ENCODE measurements at places on chromosomes 6 and 20.

- no peak for DNase-seq
Measured at GRCh38 chr20:45950330-45950646, 15.8 kb downstream of the PCIF1 start.

- DNase-seq, result no peak
Measured at GRCh38 chr6:103367212-103367611, 1492.5 kb downstream of the HACE1 start.

DNA sequence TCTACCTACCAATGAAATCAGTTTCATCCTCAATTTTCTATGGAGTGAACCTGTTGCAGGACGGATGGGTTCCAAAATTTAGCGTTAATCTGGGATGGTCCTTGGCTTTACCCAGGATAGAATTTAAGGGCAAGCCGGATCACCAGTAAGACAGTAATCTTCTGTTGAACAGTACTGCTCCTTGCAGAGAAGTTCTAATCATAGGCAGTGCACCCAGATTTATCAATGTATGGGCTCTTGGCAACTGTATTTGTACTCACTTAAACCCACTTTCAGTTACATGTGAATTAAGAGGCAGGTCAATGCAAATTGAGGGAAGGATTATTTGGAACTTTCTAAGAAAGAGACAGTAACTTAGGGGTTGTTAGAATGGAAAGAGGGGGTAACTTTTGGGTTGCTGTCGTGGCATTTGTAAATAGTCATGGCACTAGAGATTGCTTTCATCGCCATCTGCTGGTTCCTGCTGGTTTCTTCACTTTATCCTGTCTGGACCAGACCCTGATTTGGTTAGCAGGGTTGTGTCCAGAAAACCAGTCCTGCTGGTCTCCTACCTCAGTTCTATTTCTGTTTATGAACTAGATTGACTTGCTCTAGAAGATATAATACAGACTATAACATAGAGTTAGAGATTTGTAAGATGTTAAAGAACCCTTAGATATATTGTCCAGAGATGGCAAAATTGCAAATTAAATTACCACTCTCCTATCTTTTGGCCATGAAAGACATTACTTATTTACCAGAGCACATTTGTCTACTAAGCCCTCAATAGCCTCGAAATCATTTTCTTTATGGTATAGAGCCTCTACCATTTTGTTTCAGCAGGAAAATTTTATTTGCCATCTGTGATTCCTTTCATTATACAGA is 646.3 kb downstream of the UTRN start:
- peak; percentile 55 for DNase-seq

GRCh38 chr6:71489736-71490135 is 201.1 kb downstream of the OGFRL1 start:
- no peak for DNase-seq

- no peak for DNase-seq
Measured at GRCh38 chr20:53923566-53924369, 146.6 kb downstream of the BCAS1 start.

DNA sequence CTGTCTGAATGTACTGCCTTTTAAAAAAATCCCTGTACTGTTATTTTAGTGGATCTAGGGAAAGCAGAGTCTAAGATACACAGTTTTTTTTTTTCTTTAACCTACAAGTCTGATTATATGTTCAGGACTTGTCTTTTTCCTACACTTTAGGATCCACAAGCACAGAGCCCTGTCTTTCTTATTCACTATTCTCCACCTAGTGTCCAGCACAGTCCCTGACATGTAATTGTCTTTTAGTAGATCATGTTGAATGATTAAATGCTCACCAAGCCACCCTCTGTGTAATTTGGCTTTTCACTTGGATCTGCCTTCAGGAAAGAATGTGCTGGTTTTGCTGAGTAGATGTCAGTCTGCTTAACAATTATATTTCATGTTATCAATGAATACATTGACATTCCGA is 35.8 kb upstream of the YWHAB start:
- DNase-seq, result no peak

DNA sequence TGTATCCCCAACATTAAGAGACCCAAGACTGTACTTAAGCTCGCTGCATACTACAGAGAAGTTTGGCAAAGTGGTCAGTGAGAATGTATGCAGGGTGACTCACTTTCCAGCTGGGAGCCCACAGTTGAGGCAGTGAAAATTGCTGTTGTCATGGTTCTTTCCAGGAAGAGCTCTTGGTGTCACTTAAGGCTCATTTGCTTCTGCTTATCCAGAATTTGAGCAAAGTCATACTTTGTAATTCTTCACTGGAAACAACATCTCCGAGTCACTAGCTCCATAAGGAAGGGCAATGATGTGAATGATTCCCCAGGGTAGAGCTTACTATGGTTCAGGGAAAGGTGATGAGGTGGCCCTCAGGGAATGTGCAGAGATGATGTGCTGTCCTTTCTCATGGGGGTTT is 65.4 kb upstream of the FBXL4 start:
- no peak for DNase-seq

GRCh38 chr20:41228858-41229257 is 88.7 kb downstream of the ZHX3 start:
- DNase-seq, result no peak

GRCh38 chr6:15489261-15489962 is 173.4 kb downstream of the DTNBP1 start:
- DNase-seq, result no peak

- no peak for DNase-seq
Measured at GRCh38 chr6:11414176-11414963, 123.2 kb upstream of the TMEM170B start.

DNA sequence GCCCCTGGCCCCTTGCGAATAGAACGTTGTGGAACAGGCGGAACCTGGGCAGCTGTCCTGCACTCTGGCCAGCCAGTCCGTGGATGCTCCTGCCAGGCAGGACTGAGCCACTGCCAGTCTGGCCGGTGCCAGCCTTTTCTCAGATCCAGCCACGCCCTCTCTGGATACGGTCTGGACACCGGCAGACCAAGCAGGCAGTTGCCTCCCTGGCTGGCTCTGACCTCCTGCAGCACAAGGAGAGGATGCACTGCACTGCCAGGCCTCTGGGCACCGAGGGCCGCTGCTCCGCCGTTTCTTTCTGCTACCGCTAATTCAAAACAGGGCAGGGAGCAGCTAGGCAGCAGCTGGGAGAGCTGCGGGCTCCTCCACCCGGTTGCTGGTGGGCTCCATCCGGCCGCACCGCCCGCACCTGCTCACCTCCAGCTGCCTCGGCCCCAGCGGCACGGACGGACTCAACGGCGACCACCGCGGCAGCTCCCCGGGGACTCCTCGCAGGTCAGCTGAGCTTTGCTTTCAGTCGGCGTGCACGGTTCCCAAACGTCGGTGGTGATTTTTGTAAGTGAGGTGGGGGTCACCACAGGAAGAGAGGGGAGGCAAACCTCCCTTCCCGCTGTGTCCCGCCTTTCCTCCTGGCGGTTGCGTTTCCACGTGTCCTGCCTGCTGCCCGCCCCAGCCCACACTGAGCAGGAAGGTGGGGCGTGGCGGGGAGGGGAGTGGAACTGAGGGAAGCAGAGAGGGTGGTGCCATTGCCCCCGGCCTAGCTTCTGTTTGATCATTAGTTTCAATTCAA is 30.3 kb upstream of the AFDN start:
- no peak for DNase-seq

DNA sequence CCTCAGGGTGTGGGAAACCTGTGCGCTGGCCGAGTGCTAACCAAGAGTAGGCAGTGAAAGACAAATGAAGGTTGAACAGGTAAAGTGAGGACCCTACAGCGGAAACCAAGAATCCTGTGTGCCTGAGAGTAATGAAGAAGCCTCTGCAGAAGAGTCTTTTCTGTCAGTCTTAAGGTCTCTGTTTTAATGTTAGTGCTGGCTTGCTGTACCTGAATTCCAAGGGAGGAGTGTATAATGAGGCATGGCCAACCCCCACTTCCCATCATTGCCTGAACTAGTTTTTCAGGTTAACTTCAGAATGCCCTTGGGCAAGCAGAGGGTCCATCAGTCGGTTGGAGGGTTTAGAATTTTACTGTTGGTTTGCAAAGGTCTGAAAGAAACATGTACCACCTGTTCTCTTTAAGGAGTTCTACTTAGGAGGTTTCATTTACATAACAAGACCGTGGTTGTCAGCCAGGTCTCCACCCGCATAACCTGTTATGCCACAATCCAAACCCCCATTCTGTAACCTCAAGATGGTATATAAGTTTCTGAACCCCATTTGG is 589 bp upstream of the PDCD2 start:
- DNase-seq, result no peak

- DNase-seq, result peak; percentile 15
Measured at GRCh38 chr6:152981989-152982903, 595 bp downstream of the FBXO5 start.

GRCh38 chr6:146408583-146408982 is 135.1 kb upstream of the RAB32 start:
- no peak for DNase-seq

DNA sequence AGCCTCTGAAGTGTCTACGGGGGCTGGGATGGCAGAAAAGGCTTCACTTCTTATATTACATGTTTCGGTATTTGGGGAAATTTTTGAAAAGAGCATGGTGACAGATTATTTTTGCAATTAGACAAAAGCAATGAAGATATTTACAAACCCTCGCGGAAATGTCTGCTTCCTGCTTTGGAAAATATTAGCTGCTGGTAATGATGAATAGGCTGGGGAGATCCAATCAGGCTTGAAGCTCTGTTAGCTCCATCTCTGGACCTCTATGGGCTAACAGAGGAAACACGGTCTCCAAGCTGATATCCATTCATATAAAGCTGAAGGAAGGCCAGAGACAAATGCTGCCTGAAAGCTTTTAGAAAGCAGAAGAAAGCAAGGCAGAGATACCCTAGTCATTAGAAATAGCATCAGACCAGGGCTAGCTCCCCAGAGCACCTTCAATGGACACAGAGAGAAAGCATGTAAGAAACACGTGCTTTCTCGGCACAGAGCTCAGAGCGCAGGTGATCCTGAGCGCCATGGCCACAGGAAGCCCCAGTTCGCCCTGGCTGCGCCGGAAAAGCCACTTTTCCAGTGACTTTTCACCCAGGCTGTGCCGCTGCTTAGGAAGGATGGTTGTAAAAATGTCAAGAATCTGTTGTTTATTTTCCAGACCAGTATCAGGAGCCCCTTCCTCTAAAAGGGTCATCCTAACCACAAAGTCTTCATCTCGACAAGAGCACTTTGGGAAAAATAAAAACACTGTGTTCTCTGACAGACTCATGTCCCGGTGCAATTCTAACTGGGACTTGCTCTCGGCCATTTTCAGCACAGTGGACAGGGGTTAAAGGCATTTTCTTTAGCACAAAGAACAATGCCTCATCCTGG is 68.5 kb upstream of the NFATC2 start:
- DNase-seq, result no peak

- DNase-seq, result no peak
Measured at GRCh38 chr6:69818223-69818930, 21.6 kb upstream of the LMBRD1 start.

- DNase-seq, result no peak
Measured at GRCh38 chr6:1070085-1070521, 241.8 kb upstream of the FOXQ1 start.

GRCh38 chr20:61320691-61321425 is 68.8 kb downstream of the CDH4 start:
- no peak for DNase-seq

- no peak for DNase-seq
Measured at GRCh38 chr6:155185544-155185943, 78.3 kb upstream of the CLDN20 start.

DNA sequence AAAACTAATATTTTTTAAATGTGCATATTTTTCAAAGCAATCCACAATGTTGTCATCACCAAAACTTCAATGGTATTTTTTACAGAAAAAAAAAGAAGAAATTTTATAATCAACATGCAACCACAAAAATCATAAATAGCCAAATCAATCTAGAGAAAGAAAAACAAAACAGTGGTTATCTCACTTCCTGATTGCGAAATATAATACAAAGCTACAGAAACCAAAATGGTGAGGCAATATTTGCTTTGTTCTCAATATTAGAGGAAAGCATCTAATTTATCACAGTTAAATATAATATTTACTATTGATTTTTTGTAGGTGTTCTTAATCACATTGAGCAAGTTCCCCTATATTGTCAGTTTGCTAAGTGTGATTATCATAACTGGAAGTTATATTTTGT is 720.7 kb upstream of the ADGRB3 start:
- no peak for DNase-seq

- DNase-seq, result no peak
Measured at GRCh38 chr6:15748341-15748740, 85.5 kb upstream of the DTNBP1 start.

- no peak for DNase-seq
Measured at GRCh38 chr6:34233867-34234266, 2.8 kb upstream of the HMGA1 start.
